ENCODE measurements at places on chromosomes 7 and 10. TPM values are rescaled to one million over a fixed set of nuclear protein-coding genes. Genes with fewer than 3 reads are reported as not detected.

DNA sequence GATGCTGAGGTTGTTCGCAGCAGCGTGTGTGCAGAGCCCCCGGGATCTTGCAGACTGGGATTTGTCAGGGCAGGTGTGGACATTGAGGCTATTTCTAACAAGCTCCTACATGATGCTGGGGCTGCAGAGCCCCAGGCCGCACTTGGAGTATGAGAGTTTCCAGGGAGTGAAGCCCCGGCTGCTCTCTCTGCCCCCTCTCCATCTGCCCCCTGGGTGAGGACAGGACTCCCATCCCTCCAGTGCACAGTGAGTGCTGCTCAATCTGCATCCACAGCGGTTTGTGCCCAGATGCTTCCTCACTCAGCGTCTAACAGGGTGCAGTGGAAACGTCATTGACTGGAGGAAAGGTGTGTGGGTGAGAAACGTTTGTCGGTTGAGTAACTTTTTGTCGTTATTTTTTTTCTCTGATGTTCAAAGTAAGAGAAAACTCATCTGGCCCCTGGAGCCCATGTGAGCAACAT is 25.3 kb downstream of the IL2RA start:
- no peak for DNase-seq

Gene GPR158
- total RNA-seq, result not detected

Gene FAM171A1
- 9.3 TPM for total RNA-seq

GRCh38 chr10:131641898-131642297 is 258.9 kb upstream of the PPP2R2D start:
- DNase-seq, result no peak

DNA sequence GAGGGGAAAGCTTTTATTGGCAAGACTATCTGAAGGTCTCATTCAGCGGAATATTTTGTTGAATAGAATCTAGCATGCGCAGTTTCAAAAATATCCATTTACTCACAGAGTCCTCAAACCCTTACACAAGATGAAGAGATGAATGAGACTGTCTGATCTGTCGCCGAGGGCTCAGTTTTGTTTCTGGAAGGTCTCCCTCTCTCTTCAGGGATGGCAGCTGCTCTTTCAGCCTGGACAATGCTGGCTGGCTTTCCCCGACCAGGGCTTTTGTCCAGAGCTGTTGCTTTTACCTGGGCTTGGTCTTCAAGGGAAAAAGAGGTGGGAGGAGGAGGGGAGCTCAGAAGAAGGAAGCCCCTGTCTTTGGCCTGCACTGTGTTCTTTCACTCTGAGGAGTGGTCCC is 81.9 kb upstream of the BTBD16 start:
- no peak for DNase-seq

All from MCF 10A (cell line).